ENCODE measurements at places on chromosomes 5 and 9. TPM values are rescaled to one million over a fixed set of nuclear protein-coding genes. Genes with fewer than 3 reads are reported as not detected.

GRCh38 chr9:136091582-136092352 is 3.3 kb downstream of the NACC2 start:
- DNase-seq, result no peak

DNA sequence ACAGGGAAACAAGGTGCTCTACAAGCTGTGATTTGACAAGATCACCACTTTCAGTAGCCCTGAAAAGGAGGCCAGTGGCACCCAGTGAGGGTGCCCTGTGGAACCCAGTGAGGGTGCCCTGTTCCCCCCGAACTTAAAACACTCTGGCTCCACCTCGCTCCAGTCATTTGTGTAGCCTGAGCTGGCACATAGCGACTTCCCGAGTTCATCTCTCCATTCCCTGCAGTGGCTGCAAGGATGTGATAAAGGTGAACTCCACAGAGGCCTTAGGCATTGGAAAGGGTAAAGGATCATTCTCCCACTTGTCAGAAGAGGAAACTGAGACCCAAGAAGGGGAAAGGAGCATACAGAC is 21.9 kb upstream of the ANXA6 start:
- DNase-seq, result no peak

The PCDHB10 gene
- 0.77 TPM for total RNA-seq

The SLC34A3 gene
- not detected for total RNA-seq

DNA sequence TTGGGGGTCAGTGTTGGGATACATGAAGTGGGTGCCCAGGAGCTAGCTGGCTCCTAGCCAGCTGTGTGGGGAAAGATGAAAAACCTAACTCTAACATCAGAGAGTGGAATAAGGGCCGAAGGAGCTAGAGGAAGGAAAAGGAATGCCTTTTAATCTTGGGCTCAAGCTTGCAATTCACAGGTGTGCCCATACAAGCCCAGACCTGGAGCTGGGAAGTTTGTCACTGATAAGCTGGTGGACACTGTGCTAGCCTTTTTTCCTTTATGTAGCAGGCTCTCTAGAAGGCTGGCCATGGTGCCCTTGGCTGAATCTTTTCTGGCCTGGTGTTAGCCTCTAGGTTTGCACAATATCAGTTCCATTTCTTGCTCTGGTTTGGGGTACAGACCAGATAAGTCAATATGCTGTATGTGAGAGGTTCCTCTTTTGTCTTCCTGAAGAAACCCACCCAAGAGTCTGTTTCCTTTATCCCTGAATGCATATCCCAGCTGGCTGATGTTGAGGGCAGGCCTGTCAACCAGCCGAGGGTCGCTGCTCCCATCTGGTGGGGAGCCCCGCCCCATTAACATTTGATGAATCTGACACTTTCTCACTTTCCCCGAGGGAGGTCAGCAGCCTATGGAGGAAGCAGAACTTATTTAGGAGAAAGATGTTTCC is 92.4 kb upstream of the CXCL14 start:
- no peak for DNase-seq

DNA sequence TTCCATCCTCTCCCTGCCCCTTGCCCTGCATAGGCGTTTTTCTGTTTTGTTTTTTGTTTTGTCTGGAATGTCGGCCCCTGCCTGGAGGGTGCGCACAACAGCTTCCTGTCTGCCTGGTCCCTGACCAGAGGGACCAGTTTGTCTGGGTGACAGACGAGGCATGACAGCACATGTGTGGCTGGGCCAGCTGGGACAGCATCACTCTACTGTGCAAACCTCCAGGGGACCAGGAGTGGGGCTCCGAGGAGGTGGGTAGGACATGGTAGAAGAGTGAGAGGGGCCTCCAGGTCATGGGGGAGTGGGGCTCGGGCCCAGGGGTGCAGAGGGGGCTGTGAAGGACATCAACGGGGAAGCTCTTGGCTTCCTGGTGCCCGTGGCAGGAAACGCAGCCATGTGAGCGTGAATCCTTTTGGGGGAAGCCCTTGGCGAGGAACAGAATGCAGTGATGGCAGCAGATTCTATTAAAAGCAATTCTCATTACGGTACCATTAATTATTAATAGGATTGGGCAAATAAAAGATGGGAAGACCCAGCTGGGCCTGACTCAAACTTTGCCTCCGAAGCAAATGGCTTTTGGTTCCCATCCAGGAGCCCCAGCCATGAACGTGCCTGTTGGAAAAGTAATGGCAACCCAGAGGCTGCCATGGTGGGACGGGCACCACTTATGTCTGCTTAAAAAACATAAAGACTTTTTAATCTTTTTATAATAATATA is 184.4 kb upstream of the IER5L start:
- no peak for DNase-seq

DNA sequence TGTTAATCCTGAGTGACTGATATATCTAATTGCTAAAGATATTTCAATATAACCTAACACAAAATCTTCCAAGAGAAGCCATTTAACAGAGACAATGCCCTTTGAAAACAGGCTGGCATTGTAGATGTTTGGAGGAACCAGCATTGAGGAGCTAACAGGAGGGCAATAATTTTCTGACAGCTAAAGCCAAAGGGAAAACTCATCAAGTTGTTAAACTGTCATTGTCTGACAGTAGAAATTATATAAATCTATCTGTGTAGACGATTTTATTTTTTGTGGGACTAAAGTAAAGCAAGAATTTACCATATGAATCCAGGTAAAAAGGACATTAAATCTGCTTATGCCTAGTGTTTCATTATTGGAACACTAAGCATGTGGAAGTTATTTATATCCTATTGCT is 500.2 kb upstream of the NMUR2 start:
- no peak for DNase-seq

GRCh38 chr9:72627956-72628540 is 106.6 kb downstream of the TMC1 start:
- DNase-seq, result no peak

DNA sequence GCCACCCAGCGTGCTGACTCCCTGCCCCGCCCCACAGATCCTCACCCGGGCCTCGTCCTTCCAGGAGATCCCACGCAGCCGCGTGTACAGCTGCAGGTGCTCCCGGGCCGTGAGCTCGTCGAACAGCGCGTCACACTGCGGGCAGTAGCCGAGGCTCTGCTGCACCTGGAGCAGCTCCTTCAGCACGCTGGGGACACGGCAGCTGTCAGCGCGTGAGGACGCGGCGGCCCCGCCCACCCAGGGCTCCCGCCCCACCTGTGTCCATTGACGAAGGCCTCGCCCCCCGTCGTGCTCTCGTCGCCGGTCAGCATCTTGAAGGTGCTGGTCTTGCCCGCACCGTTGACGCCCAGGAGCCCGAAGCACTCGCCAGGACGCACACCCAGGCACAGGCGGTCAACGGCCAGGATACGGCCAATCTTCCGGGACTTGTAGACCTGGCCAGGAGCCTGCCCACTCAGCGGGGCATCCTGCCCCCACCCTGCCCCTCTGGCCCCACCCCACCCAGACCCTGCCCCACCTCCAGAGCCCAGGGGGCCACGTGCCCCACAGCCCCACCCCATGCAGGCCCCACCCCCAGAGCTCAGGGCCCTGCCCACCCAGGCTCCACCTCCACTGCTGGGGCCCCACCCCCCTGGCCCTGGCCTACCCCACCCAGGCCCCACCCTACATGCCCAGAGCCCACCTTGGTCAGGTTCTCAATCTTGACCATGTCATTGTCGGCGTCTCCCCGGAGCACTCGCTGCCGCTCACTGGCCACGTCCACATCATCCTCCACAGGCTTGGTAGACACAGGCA is 13.8 kb upstream of the CLIC3 start:
- DNase-seq, result no peak
